Activated CD4-positive, alpha-beta T cell treated with anti-CD3 and anti-CD28 coated beads, Interleukin-2, amount 50 U/mL, for 1 hour (primary cell): ENCODE measurements at places on chromosomes 1 and 21.

- no peak for DNase-seq
Measured at GRCh38 chr1:83418558-83418957, 580.4 kb downstream of the TTLL7 start.

- DNase-seq, result no peak
Measured at GRCh38 chr1:183450093-183450492, 22.2 kb upstream of the SMG7 start.

GRCh38 chr1:24322470-24323177 lies 3.5 kb downstream of the GRHL3 start:
- DNase-seq, result no peak

GRCh38 chr1:181662606-181663005 lies 179.3 kb downstream of the CACNA1E start:
- no peak for DNase-seq

GRCh38 chr1:178798232-178798861 lies 72.5 kb downstream of the ANGPTL1 start:
- no peak for DNase-seq
